ENCODE measurements at places on chromosomes 3 and 15.

DNA sequence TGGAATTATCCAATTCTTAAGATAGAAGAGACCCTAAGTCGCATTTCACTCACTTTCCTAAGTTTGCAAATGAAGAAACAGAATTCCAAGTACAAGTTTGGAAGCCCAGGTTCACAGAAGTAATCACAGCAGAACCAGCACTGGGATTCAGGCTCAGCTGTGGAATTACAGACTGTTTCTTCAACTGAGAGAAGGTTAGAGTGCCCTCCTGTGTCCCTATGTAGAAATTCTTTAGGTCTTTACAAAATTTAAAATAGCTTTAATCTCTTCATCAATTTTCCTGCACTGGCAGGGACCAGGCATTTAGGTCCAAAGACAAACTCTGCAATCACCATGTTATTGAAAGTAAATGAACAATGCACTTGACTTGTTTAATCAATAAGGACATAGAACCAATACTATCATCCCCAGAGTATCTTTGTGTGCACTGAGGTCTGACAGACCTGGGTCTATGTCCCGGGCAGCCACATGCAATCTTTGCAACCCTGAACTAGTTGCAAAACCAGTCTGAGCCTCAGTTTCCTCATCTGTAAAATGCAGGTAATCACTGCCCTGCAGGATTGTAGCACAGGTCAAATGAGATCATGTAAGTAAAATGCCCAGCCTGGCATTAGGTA is 96.3 kb upstream of the ZBED2 start:
- no peak for DNase-seq

DNA sequence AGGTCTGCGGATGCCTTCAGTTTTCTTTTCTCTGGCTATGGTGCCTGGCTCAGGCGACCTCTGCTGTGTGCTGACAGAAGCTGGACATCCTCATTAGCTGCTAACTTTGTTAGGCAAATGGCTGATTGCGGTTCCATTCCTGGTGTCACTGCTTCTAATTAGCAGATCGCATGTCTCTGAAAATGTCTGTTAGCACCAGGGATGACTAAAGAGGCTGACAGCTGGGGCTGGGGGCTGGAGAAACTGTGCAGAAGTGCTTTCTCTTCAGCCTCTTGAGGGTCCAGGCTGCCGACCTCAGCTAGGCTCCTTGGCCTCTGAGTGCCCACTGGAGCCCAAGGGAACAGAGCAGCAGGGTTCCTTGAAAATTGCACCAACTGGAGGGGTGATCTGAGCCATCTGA is 39.3 kb downstream of the CHCHD6 start:
- no peak for DNase-seq

GRCh38 chr3:126314305-126314789 is 42.9 kb downstream of the KLF15 start:
- DNase-seq: no peak

- no peak for DNase-seq
Observed at GRCh38 chr15:71440489-71441110, 325.3 kb downstream of the THSD4 start.

GRCh38 chr3:126461450-126462070 is 14.1 kb downstream of the ZXDC start:
- no peak for DNase-seq

- DNase-seq: peak; percentile 74
Observed at GRCh38 chr15:69032703-69033373, 18.3 kb downstream of the NOX5 start.

- DNase-seq: no peak
Observed at GRCh38 chr3:146100180-146100579, 60.8 kb downstream of the PLOD2 start.

DNA sequence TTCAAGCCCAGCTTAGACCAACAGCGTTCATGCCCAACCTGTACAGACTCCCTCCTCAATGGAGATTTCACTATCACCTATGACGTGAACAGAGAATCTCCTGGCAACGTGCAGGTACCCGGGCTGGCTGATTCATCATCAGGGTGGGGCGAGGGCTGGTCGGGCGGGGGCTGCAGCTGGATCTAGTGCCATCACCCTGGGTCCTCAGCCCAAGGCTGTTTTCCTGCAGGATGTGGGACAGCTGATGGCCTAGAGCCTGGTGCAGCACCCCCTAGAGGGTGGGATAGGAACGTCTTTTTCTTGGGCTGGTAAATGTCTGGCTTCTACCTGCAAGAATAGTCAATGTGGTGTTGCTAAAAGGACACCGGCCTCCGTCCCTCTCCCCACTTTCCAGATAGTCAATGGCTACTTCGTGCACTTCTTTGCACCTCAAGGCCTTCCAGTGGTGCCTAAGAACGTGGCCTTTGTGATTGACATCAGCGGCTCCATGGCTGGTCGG is 4.4 kb downstream of the ITIH3 start:
- DNase-seq: no peak

GRCh38 chr3:161372321-161373260 is 1.3 kb upstream of the SPTSSB start:
- peak; percentile 58 for DNase-seq

GRCh38 chr3:65741540-65741939 is 297.2 kb downstream of the MAGI1 start:
- DNase-seq: no peak

DNA sequence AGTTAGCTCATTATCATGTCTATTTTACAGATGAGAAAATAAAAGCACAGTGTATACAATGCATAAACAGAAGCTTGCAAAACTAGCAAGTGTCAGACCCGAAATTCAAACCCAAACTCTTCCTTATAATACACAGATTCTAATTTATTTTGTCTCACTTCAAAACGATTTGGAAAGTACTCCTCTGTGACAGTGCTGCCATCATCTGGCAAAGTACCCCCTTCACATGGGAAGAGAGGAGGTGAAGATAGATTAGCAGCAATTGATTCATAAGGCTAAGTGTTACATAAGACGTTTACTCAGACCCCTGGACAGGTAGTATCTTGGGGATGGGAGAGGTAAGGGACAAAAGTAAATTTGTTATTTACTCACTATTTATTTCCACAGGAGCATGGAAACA is 744.0 kb upstream of the SGO1 start:
- DNase-seq: no peak

- DNase-seq: no peak
Observed at GRCh38 chr3:45269952-45270351, 43.9 kb upstream of the TMEM158 start.

GRCh38 chr15:63503739-63504246 is 600 bp upstream of the USP3 start:
- DNase-seq: no peak

GRCh38 chr3:53996141-53996874 is 104.6 kb upstream of the SELENOK start:
- no peak for DNase-seq

GRCh38 chr15:67999320-68000100 is 54.6 kb upstream of the PIAS1 start:
- no peak for DNase-seq

- no peak for DNase-seq
Observed at GRCh38 chr3:157384491-157384890, 52.2 kb upstream of the PTX3 start.

DNA sequence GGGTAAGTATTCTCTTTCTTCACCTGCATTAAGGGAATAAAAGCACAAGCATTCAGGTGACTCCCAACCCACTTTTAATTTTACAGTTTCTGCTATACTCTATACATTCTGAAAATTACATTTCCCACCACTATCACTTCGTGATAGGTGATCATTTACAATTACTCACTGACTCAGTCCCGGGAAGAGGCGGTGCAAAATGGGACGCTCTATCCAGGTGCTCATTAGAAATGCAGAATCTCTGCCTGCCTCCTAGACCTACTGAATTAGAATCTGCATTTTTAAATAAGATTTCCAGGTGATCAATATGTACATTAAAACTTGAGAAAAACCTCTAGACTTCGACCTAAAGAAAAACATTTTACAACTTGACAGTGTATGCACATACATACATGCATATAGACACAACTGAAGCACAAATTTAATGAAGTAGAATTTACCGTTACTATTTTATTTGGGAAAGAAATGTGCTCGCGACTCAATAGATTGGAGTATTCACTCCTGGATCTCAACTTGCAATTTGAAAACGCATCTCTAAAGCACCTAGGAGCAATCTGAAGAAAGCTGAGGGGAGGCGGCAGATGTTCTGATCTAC is 598 bp upstream of the TGFBR2 start:
- no peak for DNase-seq

DNA sequence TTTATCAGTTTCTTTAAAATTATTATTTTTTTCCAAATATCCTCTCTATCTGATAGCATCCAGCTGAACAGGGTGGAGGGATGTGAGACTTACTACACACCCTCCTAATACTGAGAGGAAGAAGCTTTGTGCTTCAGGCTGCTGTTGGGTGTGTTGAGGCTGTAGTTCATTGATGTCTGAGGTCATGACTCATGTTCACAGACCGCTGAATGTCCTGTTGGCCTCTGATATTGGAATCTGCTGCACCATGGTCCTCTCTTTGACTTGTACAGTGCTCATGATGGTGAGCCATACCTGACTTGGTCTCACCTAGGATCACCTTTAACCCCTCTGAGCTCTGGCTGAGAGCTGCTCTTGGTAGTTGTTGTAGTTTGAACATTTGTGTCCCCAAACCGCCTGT is 302.9 kb downstream of the SATB1 start:
- no peak for DNase-seq

DNA sequence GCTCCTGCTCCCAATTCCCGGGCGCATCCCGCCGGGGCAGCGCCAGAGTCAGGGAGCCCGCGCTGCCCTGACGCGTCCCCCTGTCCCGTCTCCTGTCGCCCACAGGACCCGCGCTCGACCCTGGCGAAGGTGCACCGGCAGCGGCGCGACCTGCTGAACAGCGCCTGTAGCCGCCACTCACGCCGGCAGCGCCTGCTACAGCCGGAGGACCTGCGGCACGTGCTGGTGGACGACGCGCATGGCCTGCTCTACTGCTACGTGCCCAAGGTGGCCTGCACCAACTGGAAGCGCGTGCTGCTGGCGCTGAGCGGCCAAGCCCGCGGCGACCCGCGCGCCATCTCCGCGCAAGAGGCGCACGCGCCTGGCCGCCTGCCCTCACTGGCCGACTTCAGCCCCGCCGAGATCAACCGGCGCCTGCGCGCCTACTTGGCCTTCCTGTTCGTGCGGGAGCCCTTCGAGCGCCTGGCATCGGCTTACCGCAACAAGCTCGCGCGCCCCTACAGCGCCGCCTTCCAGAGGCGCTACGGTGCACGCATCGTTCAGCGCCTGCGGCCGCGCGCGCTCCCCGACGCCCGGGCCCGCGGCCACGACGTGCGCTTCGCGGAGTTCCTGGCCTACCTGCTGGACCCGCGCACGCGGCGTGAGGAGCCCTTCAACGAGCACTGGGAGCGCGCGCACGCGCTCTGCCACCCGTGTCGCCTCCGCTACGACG is 16.9 kb downstream of the C3orf22 start:
- peak; percentile 6 for DNase-seq

- no peak for DNase-seq
Observed at GRCh38 chr3:159432682-159433340, 555.8 kb upstream of the IL12A start.

DNA sequence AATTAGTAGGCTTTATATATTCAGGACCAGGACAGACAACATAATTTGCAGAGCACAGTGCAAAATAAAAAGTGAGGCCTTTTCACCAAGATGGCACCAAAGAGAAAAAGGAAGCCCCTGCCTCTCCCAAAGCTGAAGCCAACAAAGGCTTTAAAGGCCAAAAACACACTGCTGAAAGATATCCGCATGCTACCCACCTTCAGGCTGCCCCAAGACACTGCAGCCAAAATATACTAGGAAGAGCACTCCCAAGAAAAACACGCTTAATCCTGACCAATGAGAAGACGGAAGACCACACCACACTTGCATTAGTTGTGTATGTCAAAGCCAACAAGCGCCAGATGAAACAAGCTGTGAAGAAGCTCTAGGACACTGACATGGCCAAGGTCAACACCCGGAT is 38.0 kb downstream of the PIK3CB start:
- no peak for DNase-seq

DNA sequence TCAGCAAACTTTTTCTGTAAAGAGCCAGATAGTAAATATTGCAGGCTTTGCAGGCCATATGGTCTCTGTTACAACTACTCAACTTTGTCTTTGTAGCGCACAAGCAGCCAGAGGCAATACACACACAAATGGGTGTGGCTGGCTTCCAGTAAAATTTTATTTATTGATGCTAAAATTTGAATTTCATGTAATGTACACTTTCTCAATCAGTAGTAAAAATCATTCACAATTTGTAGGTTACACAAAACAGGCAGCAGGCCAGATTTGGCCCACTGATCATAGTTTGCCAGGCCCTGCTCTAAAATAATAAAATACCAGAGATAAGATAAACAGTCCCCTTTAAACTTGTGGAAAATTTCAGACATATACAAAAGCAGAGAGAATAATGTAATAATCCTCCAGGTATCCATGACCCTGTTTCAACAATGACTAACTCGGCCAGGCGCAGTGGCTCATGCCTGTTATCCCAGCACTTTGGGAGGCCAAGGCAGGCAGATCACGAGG is 330.3 kb downstream of the SHQ1 start:
- DNase-seq: no peak
